ENCODE measurements at places on chromosomes 5 and 9. TPM values are rescaled to one million over a fixed set of nuclear protein-coding genes. Genes with fewer than 3 reads are reported as not detected.

Gene LPAR1
- polyA plus RNA-seq: 92.7 TPM

Gene SLC45A2
- polyA plus RNA-seq: 0.56 TPM

Gene RGS7BP
- polyA plus RNA-seq: 14.0 TPM

Gene ADGRD2
- polyA plus RNA-seq: 26.1 TPM

Gene CNTNAP3
- polyA plus RNA-seq: 9.9 TPM

Gene TPPP
- 57.8 TPM for polyA plus RNA-seq

Gene ANKRD34B
- 2.7 TPM for polyA plus RNA-seq

Gene SLC6A7
- polyA plus RNA-seq: 33.1 TPM

Gene PCDHGA7
- polyA plus RNA-seq: 6.7 TPM

Gene PCA3
- polyA plus RNA-seq: 2.2 TPM

Gene VLDLR
- polyA plus RNA-seq: 32.7 TPM

Gene SPATA31A3
- not detected for polyA plus RNA-seq

Gene ADRB2
- 2.9 TPM for polyA plus RNA-seq

Gene PCDHB14
- 17.4 TPM for polyA plus RNA-seq

Gene C9orf40
- 19.4 TPM for polyA plus RNA-seq

Gene ZFP2
- polyA plus RNA-seq: 8.1 TPM

Gene TEK
- 12.0 TPM for polyA plus RNA-seq

Gene GZMA
- 0.24 TPM for polyA plus RNA-seq

Gene DNAH5
- polyA plus RNA-seq: 0.96 TPM

Gene PLPP1
- polyA plus RNA-seq: 58.0 TPM

Gene SLC34A3
- polyA plus RNA-seq: 0.95 TPM

Gene PCDHA12
- 3.4 TPM for polyA plus RNA-seq

Gene GRXCR2
- polyA plus RNA-seq: not detected

Gene PCDHGB4
- 10.3 TPM for polyA plus RNA-seq

Gene IRX2
- polyA plus RNA-seq: 23.2 TPM

Gene PHYKPL
- polyA plus RNA-seq: 42.9 TPM

Gene GLDC
- polyA plus RNA-seq: 41.1 TPM

Gene SYNPO
- polyA plus RNA-seq: 14.9 TPM

Gene CDKN2A
- polyA plus RNA-seq: not detected

Gene CBY3
- polyA plus RNA-seq: 2.6 TPM

Gene PKD2L2
- polyA plus RNA-seq: 0.21 TPM

Measured in spinal cord (tissue), 10 donors.